ENCODE measurements at places on chromosomes 1 and 21.

DNA sequence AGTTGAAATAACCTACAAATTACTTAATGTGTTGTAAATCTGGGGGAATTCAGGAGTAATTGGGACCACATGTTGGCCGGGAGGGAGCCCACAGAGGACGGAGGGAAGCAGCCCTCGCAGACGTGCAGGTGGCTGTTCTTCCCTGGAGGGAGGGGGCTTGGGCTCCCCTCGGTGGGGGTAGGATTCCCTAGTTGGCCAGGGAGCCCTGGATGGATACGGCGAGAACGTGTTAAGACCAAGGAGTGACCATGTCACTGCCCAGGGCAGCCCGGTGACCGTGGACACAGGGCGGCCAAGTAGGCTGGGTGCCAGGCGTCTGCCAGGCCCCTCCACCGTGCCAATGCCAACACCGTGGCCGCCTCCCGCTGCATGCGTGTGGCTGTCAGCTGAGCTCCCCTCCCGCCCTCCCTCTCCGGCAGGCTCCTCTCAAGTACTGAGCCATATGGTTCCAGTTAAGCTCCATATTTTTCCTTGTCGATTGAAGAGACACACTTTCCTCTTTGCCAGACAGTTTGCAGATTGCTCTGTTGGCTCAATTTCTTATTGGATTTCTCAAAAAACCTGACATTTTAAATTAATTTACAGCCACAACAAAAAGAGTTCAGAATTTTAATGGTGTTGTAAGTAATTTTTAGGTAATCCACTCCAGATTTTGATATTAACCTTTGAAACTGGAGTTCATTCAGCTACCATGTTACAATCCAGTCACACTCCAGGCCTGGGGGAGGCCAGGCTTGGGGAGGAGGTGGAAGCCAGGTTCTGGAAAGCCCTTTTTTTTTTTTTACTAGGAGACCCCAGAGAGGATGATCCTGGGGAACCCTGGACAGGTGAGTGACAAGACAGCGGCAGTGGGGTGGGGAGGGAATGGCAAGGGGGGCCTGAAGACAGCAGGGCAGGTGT lies 71.2 kb downstream of the CASZ1 start:
- DNase-seq, result no peak

DNA sequence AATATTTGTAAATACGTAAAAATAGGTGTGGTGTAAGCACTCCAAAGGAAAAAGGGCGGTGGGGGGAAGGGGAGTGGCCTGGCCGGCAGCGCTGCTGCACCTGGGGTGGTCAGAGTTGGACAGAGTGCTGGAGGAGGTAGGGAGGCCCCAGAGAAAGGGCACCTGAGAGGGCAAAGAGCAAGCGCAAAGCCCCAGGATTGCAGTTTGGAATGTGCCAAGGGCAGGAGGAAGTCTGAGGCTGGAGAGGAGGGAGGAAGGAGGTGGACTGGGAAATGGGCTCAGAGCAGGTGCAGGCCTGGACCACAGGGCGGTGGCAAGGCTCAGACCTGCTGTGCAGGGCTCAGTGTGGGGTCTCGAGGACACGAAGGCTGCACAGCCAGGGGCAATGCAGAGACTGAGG lies 30.6 kb downstream of the LDLRAP1 start:
- DNase-seq, result no peak

- DNase-seq, result no peak
Measured at GRCh38 chr1:161848676-161849075, 82.6 kb downstream of the ATF6 start.

GRCh38 chr1:202923533-202923932 lies 3.5 kb downstream of the KLHL12 start:
- DNase-seq, result no peak

- no peak for DNase-seq
Measured at GRCh38 chr1:15368888-15369287, 40.8 kb upstream of the EFHD2 start.

GRCh38 chr1:215201283-215201682 lies 118.7 kb downstream of the KCNK2 start:
- DNase-seq, result no peak

GRCh38 chr1:200364831-200365230 lies 45.0 kb downstream of the ZNF281 start:
- no peak for DNase-seq

DNA sequence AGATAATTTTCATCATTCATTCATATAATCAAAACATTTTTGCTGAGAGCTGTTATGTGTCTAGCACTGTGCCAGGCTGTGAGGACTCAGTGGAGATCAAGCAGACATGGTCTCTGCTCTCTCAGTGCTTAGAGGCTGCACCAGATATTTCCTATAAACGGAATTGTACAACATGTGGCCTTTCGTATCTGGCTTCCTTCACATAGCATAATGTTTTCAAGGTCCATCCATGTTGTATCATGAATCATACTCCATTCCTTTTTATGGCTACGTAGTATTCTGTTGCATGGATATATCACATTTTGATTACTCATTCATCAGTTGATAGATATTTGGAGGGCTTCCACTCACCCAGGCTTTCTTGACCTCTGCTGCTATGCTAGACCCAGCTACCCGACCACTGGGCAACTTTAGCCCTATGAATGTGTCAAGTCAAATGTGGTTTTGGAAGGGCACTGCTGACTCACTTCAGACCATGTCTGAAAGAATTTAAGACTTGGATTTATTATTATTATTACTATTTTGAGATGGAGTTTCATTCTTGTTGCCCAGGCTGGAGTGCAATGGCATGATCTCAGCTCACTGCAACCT lies 18.5 kb downstream of the NCF2 start:
- DNase-seq, result no peak

DNA sequence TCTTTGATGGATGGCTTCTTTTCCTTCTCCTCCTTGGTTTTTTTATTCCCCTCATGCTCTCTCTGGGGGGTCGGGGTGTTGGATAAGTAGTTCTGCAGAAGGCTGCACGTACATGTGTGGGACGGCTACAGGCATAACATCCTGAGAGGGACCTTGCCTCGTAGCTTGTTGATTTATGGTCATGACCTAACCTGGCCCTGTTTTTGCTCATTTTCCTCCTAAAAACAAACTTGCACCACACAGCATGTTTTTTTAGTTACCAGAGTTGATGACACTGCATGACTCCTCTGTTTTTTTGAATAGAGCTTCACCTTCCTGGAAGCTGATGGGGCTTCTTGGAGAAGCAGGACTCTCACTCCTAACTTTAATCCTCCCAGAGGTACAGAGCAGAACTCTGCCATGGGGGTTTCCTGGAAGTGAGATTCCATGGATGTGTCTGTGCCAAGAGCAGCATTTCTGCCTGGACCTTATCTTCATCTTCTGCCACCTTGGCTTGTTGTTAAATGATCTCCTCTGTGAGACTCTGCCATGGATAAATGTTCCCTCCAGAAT lies 114.7 kb downstream of the PAPPA2 start:
- DNase-seq, result no peak

DNA sequence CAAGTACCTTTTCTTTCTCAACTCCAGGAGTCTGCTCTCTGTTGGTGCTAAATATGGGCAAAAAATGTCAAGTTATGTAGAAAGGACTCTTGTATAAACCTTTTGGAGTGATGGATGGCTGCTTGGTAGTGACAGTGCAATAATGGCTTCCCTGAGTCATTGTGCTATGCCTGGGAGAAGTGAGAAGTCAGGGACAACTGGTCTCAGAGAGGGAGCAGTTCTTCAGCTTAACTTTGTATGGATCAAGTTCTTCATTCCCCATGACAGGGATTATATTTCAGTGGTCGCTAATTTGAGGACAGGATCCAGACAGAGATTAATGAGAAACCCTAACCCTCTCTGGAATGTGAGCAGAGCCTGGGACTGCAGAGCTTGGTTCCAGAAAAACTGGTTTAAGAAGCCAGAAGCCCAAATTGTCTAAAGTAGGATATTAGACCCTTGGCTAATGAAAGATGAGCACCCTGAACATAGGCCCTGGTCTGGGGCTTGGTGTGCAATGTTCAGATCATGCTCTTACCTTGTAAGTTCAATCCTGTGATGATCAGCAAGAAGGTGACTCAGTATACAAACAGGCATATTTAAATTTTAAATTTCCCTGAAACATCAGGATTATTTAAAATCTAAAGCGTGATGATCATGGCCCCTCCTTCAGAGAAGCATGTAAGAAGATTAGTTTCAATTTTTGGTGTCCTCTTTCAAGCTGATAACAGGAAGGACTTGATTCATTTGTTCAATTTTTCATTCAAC lies 50.9 kb downstream of the NTMT2 start:
- no peak for DNase-seq

DNA sequence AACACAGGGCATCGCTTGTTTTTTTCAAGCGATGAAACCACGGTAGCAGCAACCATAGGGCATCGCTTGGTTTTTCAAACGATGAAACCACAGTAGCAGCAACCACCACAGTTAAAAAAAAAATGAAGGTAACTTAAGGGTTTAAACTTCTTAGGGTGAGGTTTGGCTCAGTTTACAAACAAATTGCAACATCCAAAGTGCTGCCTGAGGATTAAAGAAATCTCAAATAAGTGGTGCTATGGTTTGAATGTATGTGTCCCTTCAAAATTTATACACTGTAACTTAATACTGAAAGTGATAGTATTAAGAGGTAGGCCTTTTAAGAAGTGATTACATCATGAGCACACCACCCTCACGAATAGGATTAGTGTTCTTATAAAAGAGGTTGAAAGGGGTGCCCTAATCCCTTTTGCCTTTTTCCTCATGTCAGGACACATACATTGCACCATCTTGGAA lies 6.4 kb upstream of the GBP5 start:
- no peak for DNase-seq

DNA sequence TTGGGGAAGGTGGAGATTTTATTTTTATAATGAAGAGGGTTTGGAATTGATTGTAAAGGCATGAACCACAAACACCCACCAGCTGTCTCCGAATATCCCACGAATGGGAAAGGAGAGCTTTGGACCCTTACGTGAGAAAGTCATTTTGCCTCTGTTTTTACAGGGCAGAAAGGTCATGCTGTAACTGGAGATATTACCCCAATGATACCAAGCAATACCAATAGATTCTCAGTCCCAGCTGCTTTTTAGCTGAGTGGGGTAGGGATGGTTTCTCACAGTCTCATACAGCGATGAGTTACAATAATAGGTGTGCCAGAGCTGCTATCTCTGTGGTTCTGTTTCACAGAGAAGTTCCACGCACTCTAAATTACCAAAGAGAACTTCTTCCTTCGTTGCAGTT lies 8.8 kb upstream of the F3 start:
- no peak for DNase-seq

- DNase-seq, result no peak
Measured at GRCh38 chr1:41892301-41892781, 26.4 kb downstream of the HIVEP3 start.

- no peak for DNase-seq
Measured at GRCh38 chr1:98323388-98323787, 338.1 kb upstream of the SNX7 start.

- DNase-seq, result no peak
Measured at GRCh38 chr1:101198842-101199636, 37.8 kb upstream of the S1PR1 start.

DNA sequence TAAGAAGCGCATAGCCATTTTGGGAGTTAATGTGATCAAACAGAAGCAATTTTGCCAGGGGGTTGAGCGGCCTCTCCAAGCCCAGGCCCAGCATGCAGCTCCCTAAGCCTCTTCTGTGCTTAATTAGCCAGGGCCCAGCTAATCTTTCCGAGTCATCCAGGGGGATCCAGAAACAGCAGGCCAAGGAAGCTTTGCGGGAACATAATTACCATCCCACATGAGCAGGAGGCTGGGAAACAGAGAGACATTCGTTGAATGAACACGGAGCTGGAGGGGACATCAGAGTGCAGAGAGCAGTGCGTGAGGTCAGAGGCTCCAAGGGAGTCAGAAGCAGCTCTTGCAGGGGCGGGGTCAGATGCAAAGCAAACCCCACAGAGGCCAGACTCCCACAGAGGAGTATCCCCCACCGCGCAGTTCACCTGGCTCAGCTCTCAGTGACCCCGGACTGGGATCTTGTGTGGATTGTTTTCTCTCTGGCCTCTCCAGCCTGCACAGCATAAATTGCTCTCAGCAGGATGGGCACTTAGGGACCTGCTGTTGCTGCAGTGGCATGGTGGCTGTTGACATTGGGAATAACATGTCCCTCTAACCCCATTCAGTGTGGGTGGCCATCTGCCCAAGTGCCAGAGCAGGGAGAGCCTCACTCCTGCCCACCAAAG lies 657.4 kb downstream of the AJAP1 start:
- no peak for DNase-seq

DNA sequence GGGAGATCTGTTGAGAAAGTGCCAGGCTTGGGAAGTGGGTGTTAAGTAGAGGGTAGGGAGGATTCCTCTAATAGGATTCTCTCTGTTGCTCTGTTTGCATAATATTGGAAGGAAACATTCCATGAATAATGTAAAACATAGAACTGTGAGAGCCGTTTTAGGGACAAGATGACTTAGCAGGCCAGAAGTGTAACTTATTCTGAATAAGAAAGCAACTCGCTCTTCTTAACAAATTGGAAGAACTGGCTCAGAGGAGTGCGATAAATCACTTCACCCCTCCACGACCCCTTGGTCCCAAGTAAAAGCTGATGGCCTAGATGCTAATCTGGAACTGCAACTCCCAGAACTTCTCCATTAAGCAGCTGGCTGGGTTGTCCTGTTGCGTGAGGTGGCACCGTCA lies 19.1 kb downstream of the SIM2 start:
- no peak for DNase-seq

DNA sequence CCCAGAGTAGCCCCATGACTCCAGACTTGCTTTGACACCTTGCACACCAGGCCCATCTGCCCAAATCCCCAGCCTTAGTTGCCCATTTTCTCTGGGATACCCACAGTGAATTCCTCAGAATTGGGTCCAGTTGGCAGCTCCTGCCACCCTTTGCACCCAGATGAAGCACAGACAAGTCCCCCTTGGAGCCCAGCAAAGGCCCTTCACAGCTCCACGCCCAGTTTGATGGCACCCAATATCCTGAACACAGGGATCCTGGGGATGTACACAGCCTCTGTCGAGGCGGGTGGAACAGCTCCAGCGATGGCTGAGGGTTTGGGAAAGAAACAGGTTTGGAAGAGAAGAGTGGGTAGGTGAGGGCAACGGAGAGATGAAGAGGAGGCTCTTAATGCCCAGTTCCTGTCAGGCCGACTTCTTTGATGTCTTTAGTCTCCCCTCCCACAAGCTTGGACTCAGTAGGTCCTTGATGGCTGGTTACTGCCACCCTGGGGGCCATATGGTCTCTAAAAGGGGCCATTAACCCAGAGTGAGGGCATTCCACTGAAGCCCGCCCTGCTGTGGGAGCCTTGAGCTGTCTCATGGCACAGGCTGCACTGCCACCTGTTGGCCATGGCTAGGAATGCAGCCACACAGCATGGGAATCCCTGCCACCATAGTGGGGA lies 21.7 kb downstream of the TMEM53 start:
- peak; percentile 80 for DNase-seq

GRCh38 chr1:31701091-31701736 lies 2.6 kb downstream of the COL16A1 start:
- peak; percentile 94 for DNase-seq

- DNase-seq, result no peak
Measured at GRCh38 chr21:14388282-14388681, 5.3 kb upstream of the HSPA13 start.

All from globus pallidus (tissue), 1 donor.